ENCODE measurements at places on chromosomes 12 and 14.

- no peak for DNase-seq
Observed at GRCh38 chr12:131028587-131029338, 75.1 kb downstream of the ADGRD1 start.

DNA sequence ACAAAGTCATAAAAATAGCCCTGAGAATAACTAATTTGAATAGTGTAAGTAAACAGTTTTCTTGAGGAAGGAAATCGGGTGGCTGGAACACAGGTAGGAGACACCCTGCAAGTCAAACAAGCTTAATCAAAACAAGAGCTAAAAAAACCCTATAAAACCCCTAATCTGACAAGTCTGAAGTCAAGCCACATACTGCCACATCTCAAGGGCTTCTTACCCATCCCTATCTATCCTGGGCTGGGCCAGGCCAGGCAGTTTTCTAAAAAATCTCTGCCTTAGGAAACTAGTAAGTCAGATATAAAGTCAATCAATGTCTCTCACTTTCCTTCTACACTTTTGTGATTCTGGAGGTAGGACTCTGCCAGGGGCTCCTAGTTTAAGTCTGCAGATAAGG lies 15.3 kb downstream of the UBE2N start:
- DNase-seq, result no peak

DNA sequence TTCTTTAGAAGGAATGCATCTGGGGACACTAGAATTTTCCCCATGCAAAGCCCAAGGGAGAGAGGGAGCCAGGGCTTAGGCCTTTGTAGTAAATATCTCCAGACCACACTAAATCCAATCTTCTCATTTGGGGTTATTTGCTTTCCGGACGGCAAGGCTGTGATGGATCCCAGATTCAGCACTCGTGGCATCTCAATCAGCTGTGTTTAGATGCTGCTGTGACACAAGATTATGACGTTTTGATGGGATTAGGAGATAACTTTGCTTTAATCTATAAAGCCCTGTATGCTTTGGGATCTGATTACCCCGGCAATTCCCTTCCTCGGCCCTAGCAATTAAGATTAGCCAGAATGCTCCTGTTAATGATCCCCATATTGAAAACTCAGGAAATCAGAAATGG lies 686.7 kb upstream of the TBX3 start:
- DNase-seq, result no peak

- DNase-seq, result no peak
Observed at GRCh38 chr14:87494010-87494409, 499.0 kb downstream of the GALC start.

GRCh38 chr12:121637231-121637914 lies 11.0 kb downstream of the ORAI1 start:
- peak; percentile 65 for DNase-seq

DNA sequence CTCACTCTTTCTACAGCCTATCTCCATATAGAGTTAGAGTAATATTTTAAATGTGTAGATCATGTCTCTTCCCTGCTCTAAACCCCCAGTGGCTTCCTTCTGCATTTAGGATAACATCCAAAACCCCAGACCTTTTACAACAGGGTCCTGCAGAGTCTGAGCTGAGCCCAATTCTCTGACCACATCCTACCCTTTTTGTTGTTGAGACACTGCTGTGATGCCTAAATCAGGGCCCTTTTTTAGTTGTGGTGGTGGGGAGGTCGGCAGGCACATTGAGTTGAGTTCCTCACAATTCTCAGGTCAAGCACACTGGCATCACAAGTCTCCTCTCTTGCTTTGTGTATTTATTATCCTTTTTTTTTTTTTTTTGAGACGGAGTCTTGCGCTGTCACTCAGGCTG lies 1.8 kb upstream of the DDX47 start:
- no peak for DNase-seq

- no peak for DNase-seq
Observed at GRCh38 chr12:42759622-42760273, 170.2 kb upstream of the PRICKLE1 start.

DNA sequence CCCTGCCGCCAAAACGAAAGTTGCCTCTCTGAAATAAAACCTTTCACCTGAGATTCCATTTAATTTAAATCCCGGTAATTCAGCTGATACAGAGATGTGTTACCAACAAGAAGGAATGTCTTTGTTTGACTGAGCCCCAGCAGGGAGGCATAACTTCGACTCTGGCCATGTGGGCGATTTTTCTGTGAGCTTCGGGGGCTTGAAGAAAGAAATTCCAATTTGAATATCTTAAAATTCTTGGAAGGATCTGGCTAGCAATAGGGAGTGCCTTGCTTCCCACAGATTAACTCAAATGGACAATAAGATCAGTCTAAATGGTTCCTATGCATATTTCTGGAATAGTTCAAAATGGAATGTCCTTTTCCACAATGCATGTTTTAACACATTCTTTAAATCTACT lies 252.5 kb upstream of the TMPO start:
- no peak for DNase-seq

DNA sequence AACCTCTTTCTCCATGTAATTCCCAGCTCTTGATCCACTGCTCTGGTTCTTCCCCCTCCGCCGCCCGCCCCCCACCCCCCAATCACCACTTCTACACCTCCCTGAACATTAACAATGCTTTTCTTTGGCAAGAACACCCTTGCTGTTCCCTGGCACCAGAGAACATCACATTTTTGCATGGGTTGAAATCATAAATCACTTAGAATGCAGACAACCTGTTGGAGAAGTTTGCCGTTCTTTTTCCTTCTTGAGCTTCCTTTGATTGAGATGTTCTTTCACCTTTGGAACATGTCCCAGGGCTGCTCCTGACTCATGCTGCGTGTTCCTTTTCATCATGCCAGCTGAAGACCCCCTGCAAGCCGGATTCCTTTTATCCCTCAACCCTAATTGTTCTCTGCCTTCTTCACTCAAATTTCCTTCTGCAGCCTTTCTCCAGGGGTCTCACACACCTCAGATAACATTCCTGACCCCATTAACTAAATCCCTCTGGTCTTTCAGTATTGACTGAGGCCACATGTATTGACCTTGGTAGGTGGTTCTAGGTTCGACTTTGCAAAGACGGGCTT lies 294.1 kb upstream of the TMPO start:
- no peak for DNase-seq

DNA sequence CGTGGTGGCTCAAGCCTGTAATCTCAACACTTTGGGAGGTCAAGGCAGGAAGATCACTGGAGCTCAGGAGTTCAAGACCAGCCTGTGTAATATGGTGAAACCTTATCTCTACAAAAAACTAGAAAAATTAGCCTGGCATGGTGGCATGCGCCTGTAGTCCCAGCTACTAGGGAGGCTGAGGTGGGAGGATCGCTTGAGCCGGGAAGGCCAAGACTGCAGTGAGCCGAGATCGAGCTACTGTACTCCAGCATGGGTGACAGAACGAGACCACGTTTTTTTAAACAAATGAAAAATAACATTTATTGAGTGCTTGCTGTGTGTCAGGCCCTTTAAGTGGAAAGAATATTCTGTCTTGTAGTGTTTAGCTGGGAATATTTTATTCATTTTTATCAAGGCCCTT lies 26.6 kb upstream of the CLMN start:
- DNase-seq, result no peak

GRCh38 chr14:91413547-91414474 lies 3.8 kb downstream of the CCDC88C start:
- peak; percentile 57 for DNase-seq

DNA sequence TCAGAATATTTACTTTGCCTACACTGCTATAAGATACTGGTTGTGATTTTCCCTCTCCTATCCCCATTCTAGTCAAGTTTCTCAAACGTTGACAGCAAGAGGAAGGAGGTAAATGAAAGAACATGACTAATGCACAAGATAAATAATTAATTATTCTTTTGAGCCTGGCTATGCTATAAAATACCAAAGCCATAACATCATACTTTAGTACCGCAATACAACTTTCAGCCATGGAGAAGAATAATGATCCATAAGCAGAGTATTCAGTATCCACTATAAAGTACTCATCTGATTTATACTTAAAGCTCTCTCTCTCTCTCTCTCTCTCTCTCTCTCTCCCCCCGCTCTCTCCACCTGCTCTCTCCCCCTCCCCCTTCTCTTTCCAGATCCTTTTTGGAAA lies 41.3 kb downstream of the TDG start:
- DNase-seq, result no peak

- no peak for DNase-seq
Observed at GRCh38 chr12:96338852-96339471, 61.3 kb downstream of the CDK17 start.

DNA sequence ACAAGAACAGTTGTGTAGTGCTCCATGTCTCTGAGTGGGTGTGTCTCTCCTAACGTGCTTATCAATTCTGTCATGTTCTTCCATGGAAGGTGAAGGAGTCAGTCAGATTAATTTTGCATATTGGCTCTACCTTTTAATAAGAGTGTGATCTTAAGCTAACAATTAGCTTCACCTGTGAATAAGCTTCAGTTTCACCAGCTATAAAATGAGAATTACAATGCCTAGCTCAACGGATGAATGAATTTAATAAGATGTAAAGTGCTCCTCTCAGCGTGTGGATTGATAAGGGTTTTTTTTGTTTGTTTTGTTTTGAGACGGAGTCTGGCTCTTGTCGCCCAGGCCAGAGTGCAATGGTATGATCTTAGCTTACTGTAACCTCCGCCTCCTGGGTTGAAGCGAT lies 32.7 kb downstream of the CCDC175 start:
- DNase-seq, result no peak

DNA sequence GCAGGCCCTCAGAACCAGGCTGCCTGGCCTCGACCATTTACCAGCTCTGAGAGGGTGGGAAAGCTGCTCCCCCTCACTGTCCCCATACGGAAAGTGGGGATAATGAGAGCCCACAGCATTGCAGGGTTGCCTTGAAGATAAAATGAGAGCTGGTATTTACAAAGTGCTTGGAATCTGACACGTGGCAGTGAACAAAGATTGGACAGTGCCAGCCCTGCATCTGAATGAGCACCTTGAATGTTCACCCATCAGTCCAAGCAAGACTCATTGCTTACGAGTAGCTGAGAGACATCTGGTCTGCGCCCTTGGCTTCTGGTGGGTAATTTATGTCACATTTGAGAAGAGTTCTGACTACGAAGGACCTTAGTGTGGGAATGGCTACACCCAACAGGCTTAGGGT lies 67.5 kb downstream of the CLMN start:
- DNase-seq, result no peak

DNA sequence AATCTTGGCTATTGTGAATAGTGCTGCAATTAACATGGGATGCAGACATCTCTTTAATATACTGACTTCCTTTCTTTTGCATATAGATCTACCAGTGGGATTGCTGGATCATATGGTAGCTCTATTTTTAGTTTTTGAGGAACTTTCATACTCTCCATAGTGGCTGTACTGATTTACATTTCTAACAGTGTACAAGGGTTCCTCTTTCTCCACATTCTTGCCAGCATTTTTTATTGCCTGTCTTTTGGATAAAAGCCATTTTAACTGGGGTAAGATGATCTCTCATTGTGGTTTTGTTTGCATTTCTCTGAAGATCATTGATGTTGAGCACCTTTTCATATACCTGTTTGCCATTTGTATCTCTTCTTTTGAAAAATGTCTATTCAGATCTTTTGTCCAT lies 8.4 kb downstream of the AMDHD1 start:
- DNase-seq, result no peak
